ENCODE measurements at places on chromosomes 3 and 15.

DNA sequence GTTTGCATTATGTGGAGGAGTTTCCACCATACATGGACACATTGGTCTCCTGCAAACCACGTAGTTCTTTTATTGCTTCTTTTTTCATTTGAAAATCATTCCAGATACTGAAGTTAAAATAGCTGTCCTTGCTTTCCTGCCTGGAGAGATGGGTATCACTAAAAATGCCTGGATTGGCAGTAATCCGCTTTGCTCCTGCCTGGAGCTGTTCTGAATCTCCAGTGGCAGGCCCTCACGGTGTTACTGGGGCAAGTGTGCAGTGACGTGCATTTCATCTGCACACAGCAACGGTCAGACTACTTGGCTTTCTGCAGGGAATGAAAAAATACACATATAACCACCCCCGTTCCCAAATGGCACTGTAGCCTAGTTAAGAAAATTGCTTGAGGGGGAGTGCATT lies 272.9 kb downstream of the IL5RA start:
- DNase-seq, result no peak

GRCh38 chr3:71498543-71498942 lies 85.0 kb downstream of the FOXP1 start:
- no peak for DNase-seq

DNA sequence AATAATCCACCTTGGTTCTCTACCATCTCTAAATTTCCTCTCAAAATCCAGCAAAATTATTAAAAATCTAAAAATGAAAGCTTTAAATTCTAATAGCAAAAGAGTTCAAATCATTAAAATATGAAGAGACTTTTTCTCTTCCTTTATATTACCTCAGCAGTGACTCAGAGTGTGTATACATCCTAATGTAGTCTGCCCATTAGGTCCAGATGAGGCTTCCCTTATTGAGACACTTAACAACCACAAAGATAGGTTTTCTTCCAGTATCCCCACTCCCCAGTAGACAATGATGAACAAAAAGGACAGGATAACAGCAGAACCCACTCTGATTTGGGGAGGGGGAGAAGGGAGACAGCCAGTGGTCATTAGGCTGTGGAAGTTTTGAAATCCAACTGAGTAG lies 61.5 kb upstream of the DCBLD2 start:
- no peak for DNase-seq

- DNase-seq, result no peak
These were observed 7.1 kb upstream of the SLC6A20 start for GRCh38 chr3:45803252-45803935.

DNA sequence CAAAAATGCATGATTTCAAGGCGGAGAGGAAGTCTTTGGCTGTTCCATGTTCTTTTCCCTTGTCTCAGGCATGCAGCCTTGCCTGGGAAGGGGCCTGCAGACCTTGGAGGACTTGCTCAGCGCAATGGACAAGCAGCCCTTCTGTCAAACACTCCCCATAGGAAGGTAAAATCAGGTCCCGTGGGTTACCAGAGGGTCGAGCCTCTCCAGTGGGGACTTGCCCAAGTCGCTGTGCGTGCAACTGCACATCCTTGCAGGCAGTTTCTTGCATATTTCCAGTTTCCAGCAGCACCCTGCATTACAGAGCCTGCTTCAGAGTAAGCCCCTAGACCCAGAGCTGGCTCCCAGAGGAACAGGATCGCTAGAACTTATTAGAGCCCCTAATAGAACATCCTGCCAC lies 75.5 kb upstream of the KLF13 start:
- DNase-seq, result no peak

DNA sequence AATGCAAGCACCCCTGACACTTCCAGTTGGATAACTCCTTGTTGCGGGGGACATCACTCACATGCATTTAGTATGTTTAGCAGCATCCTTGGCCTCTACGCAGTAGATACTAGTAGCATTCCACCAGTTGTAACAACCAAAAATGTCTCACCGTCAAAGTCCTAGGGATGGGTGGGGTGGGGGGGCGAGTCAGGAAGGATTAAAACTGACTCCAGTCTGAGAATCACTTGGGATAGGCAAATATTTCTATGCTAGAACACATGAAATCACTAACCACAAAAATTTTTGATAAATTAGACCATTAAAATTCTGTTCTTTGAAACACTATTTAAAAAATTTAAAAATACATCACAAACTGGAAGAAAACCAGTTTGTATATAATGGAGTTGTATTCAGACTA lies 18.0 kb downstream of the ICE2 start:
- DNase-seq, result no peak

GRCh38 chr3:77815467-77815866 lies 775.6 kb downstream of the ROBO2 start:
- no peak for DNase-seq

DNA sequence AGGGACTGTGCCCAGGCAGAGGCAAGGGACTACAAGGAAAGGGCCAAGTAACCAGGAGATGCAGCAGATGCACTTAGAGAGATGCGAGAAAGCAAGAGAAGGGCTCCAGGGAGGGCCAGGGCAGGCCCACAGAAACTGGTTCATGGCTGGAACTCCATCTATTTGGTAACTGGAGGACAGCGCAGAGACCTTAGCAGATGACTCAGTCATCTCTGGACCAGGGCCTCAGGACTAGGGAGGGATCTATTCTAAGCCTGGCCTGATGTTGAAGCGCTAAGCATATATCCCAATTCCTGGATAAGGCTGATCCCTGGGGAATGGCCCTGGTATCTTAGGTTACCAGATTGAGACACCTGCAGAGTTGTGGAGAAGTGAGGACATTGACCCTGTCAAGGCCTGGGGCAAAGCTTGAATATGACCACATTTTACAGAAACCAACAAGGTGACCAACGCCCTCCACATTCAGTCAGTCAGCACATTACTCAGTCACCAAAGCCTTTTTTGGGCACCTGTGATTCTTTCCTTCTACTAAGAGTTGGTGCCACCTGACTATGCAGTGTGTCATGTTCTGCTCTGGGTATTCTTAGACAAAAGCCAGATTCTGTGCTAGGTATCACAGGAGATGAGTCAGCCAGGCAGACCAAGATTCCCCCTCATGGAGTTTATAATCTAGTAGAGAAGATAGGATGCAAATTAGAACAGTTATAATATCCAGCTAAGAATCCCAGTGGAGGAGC lies 68.4 kb upstream of the SLCO3A1 start:
- DNase-seq, result no peak

DNA sequence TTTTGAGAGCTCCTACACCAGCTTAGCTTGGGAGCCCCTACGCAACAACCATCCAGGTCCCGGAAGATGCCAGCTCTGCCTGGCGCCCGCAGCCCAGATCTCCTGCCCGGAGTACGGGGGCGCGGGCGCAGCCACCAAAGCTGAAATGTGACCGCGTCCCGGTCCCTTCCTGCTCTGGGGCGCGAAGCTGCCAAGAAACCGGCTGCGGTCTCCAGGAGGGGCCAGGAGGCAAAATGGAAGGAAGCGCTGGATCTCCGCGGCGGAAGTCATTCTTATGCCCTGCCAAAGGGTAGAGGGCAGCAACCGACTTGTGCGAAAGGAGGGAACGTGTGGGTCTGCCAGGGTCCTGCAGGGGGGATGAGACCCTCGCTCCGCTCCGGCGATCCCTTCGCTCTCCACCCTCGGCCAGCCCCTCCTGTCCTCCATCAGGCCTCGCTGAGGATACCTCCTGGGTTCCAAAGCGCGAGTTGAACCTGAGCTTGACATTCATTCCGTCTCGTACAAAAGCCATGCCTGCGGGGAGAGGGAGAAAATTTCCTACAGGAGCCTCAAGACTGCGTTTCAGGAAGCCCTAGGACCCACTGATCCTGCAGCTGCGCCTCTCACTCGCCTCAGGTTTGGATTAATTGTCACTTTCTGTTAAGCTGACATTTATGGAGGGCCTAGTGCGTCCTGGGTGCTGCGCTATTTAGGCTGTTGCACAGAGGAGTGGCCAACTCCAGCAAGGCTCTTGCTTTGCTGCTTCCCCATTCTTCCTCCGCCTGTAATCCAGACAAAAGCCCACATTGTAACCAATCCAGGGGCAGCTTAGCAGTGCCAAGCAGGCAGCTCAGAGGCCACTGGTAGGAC lies 98.3 kb upstream of the VGLL3 start:
- no peak for DNase-seq

- no peak for DNase-seq
These were observed 9.3 kb downstream of the PXYLP1 start for GRCh38 chr3:141240687-141241615.

Measured in stimulated activated CD4-positive, alpha-beta T cell treated with anti-CD3 and anti-CD28 coated beads, Interleukin-1b, Interleukin-23, amount 100 ng/mL, for 1 hour (primary cell).